ENCODE measurements at places on chromosomes 11 and 22. TPM values are rescaled to one million over a fixed set of nuclear protein-coding genes. Genes with fewer than 3 reads are reported as not detected.

- no peak for DNase-seq
Observed at GRCh38 chr22:36461665-36462649, 19.5 kb downstream of the TXN2 start.

DNA sequence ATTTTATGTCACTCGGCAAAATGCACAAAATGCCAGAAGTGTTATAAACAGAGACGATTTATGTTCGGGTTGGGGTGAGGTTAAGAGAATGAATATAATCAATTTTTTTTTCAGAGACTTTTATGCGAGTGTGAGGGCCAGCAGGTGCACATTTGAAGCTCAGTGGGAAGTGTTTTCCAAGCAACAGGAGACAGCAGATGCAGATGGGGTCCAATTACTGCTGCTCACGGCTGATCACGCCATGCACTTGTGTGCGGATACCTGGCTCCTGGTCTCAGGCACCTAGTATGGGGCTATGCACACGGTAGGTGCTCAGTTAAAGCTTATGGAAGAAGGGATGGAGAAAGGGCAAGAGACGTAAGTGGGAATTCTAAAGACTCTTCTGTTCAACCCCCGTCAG is 249.1 kb downstream of the MIAT start:
- DNase-seq, result no peak

GRCh38 chr11:72396041-72396440 is 38.3 kb downstream of the CLPB start:
- peak; percentile 48 for DNase-seq

GRCh38 chr11:10328314-10329098 is 23.6 kb downstream of the ADM start:
- no peak for DNase-seq

DNA sequence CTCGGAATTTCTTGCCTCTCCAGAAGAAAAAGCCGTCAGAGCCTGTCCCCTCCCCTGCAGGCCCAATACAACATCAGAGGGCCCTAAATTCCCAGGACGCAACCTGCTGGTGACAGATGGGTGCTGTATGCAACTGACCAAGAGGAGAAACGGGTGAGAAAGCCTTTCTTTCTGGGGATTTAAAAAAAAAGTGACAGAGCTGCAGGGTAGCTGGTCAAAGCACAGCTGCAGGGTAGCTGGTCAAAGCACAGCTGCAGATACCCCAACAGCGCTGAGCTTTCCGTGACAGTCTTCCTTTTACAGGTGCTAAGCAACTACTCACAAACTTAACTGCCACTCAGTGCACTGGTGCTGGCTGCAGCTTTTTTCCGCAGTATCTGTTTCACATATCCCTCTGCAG is 17.8 kb downstream of the AP1B1 start:
- no peak for DNase-seq

GRCh38 chr11:88178191-88178590 is 2.9 kb upstream of the RAB38 start:
- DNase-seq, result no peak

DNA sequence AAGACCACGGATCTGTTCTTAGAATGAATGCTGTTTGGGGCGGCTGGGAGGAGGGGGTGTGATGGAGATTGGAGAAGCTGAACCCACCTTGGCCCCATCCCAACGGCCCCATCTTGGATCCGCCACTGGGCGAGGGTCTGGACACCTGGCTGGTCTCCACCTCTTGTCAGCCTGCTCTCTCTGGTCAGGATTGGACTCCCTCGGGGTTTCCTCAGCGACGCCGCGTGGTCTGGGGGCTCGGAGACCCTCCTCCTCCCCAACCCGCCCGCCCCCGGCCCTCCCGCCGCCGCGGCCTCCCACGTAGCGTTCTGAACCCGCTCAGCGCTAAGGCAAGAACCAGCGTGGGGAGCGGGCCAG is 4.3 kb upstream of the FLI1 start:
- no peak for DNase-seq

- DNase-seq, result no peak
Observed at GRCh38 chr11:10798330-10798928, 10.3 kb downstream of the EIF4G2 start.

DNA sequence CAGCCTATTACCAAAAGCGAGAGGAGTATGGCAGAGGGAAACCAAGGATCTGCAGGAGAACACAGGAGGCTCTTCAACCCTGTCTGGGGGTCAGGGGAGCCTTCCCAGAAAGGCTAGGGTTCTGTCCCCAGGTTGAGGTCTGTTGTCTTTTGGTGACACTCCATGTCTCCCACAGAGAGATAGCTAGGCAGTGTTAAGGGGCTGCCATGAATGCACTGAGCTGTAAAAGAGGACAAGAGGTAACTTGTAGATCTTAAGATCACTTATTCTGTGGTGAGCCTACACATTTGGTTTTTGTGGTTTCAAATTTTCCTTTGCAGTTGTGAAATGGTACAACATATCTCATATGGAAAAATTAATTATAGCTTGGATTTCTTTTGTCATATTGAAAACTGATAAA is 6.0 kb upstream of the ACER3 start:
- no peak for DNase-seq

DNA sequence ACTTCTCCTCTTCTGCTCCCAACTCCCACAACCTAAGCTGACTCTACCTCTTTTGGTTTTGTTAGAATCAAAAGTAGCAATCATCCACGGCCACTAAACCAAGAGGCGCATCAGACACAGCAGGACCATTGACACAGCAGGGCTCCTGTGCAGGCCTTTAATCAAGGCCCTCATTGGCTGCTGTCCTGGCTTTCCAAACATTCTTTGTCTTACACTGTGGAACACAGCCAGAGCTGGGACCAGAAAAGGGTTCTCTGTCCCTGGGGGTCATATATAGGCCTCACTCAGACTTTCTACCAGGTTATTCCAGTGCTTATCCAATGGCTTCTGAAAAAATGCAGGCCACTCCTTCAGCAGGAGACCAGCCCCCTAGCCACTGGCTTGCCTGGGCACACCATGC is 212.7 kb upstream of the NTM start:
- DNase-seq, result no peak

NFAM1 gene
- total RNA-seq, result 0.53 TPM

HEPHL1 gene
- total RNA-seq, result 0.05 TPM

FJX1 gene
- 38.8 TPM for total RNA-seq

AIFM3 gene
- total RNA-seq, result 2.6 TPM

MSANTD4 gene
- total RNA-seq, result 24.6 TPM

LRRC74B gene
- total RNA-seq, result not detected

IGSF9B gene
- total RNA-seq, result 10.6 TPM

TRIM48 gene
- not detected for total RNA-seq
